ENCODE measurements at places on chromosomes 1 and 21.

GRCh38 chr21:26506956-26507355, 66.1 kb downstream of the CYYR1 start:
- peak; percentile 11 for DNase-seq

GRCh38 chr1:45370575-45370974, 30.3 kb upstream of the MUTYH start:
- DNase-seq, result no peak

DNA sequence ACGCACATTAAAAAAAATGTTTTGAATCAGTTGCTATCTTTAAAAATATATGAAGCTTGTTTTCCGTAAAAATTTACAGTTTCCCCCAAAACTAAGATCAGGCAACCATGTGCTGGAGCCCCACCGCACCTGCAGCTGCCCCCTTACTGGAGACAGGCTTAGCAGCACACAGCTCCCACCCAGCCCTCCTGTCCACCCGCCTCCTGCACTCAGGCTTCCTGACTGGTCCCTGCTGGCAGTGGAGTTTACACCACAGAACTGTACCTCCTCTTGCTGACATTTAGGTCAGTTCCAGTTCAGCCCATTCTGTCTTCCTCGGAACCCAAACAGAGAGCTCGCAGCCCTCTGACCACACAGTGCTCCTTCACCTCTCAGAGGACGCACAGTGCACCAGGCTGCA, 2.1 kb downstream of the GPR161 start:
- DNase-seq, result no peak

DNA sequence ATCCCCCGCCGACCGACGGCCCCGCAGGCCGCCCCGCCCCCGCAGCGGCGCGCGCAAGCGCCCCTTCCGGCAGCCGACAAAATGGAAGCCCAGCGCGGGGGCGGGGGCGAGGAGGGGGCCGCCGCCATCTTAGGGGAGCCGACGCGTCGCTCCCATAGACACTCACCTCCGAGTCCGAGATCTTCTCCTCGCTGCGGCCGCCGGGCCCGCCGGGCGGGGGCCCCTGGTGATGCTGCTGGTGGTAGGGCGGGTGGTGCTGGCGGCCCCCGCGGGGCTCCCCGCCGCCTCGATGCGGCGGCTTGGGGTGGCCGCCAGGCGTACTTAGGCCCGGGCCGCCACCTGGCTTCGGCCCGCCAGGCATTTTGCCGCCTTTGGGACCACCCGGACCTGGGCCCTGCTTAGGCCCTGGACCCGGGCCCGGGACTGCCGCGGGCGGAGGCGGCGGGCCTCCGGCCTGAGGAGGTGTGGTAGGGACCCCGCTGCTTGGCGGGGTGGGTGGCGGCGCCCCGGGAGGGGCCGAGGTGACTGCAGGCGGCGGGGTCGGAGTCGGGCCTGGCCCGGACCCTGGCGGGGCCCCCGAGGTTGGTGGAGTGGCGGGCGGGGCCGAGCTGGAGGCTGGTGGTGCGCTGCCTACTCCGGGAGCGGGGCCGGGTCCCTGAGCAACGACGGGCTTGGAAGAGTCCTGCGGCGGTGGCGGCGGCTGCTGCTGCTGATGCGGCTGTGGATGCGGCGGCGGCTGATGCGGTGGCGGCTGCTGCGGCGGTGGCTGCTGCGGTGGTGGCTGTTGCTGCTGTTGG, 691 bp downstream of the SFPQ start:
- DNase-seq, result peak; percentile 94

DNA sequence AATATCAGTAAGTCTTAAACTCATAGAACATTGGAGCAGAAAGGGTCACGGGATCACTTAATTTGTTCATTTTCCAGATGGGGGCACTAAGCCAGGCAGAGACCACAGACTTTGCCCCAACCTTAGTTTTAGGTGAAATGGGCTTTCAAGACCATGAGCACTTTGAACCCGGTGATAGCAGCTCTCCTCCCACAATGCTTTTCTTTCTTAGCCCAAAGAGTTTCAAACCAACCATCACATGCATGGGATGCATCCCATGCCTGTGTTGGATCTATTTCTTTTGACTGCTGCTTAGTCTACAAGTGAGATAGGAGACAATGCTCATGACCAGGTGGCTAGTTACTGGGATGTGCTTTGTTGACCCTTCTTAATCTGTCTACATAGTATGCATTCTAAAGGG, 240.6 kb downstream of the NUF2 start:
- no peak for DNase-seq

DNA sequence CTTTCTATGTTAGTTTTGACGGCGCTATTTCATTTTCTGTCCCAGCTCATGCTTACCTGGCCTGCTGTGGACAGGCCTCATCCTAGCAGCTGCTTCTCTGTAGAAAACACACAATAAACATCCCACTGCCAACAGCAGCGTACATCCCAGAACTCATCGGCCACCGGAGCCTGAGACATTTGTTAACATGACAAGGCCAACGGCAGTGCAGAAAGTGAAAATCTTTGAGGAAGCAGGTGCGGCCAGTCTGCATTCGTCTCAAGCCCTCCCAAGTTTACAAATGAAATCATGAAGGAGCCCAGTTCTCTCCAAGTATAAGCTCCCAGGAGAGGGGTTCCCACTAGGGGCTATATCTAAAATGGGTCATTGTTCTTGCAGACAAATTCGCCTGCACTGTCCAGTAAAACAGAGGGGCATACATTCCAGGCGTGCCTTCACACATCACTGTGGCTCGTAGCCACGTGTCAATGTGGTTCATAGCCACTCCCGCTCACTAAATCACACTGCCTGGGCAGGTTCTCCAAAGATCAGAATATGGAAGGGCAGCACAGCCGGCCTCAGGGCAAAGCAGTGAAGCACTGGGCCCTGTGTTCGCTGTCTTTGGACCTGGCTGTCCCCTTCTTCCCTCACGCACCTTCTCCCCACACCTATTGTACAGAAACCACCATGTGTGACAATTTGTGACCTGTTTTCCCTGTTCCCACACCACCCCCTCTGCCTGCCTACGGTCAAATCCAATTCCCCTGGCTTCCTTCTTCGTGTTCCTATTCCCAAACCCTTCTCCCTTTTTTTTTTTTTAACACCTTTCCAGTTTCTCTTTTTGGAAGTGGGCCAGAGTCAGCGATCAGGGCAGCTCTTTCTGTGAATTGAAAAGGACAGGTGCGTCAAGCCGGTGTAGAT, 27.0 kb upstream of the ABCG1 start:
- DNase-seq, result no peak

DNA sequence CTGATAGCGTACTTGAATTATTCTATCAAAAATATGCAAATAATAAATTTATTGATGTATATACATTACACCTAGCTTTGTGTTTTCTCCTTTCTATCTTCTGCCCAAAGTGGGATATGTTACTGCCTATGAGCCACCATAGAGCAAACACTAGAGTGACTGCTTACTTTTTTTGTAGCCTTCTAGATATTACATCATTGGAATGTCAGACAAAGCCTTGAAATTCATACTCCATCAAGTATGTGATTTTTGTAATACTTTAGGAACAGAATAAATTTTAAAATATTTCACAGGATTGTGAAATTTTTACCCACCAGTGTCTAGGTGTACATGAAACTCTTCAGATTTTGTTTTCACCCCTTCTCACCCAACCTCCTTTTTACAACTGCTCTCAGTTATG, 787.6 kb downstream of the USP25 start:
- no peak for DNase-seq

DNA sequence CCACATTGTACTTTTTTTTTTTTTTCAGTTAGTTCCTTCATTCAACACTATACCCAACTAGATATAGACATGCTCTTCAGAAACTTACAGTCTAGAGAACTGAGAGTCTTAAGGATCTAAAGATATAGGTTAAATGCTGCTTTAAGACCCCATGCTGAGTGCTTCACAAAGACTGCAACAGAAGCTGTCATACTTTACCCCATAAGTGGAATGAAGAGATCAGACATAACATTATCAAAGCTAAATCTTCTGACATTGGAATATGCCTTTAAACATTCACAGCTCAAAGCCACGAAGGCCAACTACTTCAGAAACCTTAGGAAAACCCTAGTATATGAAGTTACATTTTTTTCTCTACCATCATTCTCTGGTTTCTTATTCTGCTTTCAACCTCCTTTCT, 666.4 kb downstream of the KCNT2 start:
- DNase-seq, result no peak

GRCh38 chr1:98276514-98276913, 355.7 kb upstream of the DPYD start:
- DNase-seq, result no peak

DNA sequence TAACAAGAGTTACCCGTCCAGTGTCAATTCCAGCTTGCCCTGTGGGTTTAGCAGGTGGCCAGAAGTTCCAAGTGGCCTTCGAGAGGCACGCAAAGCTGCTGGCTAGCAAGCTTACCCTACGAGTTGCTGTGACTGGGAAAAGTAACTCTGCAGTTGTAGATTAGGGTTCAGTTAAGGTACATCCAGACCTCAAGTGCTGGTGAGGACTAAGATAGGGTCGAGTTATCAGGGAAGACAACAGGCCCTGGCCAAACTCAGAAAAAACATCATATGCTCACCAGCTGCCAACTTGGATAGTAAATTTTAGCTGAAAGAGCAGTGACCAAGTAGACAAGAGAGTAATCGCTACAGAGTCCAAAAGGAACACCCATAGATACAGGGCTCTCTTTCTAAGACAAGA, 27.7 kb upstream of the LRRC7 start:
- DNase-seq, result no peak

GRCh38 chr1:17250601-17251000, 1.7 kb downstream of the PADI3 start:
- no peak for DNase-seq
